HT1080 (cell line): ENCODE measurements at places on chromosomes 5 and 9.

DNA sequence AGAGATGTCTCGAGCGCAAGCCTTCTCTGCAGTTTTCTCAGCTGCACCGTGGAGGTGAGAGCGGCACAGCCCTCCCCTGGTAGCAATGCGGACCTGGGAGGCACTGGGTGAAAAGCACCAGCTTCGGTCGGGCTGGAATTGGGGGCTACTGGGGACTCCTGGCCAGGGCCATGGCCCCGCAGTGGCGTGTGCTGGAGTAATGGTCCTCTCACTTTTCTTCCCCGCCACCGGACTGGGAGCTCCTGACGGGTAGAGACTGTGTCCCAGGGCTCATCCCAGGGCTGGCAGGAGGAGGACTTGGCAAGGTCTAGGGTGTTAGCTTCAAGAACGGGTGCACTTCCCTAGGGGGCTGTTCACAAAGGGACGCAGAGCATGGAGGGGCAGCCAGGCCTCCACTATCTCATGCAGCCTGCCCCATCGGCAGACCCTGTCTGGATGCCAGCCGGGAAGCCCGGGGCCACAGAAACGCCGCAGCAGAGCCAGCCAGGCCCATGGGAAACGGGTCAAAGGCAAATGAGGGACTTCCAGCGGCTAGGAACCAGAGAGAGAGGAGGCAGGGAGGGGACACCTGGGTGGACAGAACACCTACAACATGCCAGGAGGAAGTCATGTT is 92.6 kb upstream of the MVB12B start:
- no peak for DNase-seq

DNA sequence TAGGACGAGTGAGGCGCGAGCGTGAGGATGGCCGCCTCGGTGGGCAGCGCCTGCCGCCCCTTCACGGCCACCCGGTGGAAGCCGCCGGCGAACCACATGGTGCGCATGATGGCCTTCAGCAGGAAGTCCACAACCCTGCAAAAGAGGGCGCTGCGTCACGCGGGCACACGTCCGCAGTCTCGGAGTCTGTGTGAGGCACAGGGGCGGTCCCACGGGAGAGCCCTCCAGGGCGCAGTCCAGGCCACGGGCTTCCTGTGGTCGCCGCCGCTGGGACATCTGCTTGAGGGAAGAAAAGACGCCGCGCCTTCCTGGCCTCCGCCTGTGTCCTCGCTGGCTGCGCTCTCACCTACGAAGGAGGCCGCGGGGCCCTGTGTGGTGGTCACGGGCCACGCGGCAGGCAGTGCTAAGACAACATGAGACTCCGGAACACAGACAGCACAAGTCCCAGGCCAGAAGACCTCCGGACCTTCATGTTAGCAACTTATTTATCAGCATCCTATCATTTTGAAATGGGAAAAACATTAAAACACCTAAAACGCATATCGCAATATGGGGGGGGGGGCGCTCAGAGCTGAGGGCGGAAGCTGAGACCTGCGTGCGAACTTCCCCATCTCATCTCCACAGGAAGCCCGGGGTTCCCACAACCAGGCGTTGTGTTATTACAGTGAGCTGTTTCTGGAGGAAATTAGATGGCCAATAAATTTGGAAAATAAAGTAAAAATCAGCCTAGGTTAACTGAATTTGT is 28.8 kb downstream of the LPCAT1 start:
- no peak for DNase-seq

DNA sequence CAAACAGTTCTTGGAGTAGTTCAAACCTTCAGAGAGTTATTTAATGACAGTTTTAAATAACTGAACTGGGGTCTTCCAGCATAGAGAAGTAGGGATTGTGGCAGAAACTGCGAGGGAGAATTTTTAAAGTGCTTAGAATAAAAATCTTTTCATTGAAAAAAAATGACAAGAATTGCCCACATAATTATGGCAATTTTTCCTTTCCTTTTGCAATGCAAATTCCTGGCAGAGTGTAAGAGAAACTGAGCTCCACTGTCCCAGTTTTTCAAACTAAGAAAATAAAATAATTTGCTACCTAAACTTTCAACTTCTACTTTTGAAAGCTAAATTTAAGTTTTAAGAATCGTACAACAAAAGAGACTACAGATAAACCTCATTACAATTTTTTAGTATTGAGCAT is 2.3 kb upstream of the PTGER4 start:
- no peak for DNase-seq

- no peak for DNase-seq
Measured at GRCh38 chr5:150670275-150670947, 9.4 kb downstream of the MYOZ3 start.
